ENCODE measurements at places on chromosomes 11 and 22. TPM values are rescaled to one million over a fixed set of nuclear protein-coding genes. Genes with fewer than 3 reads are reported as not detected.

- DNase-seq = peak; percentile 18
These were observed 56.8 kb upstream of the CLMP start for GRCh38 chr11:123251657-123252344.

- no peak for DNase-seq
These were observed 14.1 kb downstream of the ZFP91 start for GRCh38 chr11:58592760-58593472.

DNA sequence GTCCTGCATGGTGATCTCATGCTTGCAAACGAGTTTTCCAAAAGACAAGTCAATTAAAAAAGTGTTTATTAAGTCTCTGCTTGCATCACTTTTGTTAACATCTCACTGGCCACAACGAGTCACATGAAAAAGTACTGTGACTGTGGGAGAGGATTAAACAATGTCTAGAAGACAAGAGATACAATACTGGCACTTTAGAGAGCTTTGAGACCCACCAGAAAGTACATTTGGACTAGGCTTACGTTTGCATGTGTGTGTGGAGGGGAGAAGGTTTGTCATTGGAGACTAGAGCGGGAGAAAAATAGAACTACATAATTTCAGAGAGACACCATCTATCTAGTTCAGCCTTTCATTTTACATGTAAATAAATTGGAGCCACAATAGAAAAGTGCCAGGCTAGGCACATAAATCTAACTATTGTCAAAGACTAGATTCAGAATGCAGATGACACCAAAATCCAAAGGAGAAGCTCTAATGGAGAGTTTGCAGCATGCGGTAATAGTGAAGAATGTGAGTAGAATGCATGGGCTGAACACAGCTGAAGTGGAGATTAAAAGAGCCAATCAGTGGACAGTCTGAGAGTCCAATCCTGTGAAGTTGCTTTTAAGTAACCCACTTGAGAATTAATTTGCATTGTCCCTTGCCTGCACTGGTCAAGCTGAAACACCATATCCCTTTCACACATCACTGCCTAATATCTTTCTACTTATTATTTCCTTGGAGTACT, 977.4 kb upstream of the FAT3 start:
- DNase-seq = no peak

GRCh38 chr11:24723231-24723630, 226.4 kb downstream of the LUZP2 start:
- DNase-seq = no peak

DNA sequence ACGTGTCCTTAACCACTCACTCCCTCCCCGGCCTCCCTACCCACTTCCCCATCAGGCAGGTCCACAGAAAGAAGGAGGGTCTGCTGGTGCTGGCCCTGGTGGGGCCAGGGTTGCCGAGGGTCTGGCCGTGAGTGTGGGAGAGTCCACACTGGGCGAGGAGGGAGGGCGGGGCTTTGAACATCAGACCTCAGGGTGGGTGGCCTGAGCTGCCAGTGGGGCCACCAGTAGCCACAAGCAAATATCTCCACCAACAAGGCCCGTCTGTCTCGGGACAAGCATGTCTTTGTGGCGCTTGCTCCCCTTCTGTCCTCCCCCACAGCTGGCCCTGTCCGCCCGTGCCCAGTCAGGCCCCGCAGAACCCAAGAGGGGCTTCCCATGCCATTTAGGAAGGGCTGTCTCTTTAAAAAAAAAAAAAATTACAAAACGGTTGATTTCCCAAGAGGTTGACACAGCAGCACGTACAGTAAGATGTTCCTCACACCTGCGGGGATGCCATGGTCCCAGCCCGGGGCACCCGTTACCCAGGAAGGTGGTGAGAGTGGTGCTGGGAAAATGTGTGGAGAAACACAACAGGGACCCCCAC, 17.7 kb upstream of the TALDO1 start:
- no peak for DNase-seq

DNA sequence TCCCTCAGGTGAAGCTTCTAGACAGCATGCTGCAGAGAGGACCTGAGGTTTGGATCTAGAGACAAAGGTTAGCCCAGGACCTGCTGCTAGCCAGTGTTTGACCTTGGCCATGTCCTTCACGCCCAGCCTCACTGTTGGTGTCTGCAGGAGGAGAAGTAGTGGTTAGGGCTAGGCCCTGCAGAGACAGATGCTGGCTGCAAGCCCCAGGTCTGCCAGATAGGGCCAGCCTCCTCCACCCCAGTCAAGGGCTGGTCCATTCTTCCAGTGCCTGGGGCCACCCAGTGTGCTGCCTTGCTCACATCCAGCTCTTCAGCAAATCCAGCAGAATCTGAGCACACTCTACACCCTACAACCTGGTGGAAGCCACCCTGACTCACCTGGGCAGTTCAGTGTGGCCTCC, 21.5 kb upstream of the MIEF1 start:
- DNase-seq = no peak

DNA sequence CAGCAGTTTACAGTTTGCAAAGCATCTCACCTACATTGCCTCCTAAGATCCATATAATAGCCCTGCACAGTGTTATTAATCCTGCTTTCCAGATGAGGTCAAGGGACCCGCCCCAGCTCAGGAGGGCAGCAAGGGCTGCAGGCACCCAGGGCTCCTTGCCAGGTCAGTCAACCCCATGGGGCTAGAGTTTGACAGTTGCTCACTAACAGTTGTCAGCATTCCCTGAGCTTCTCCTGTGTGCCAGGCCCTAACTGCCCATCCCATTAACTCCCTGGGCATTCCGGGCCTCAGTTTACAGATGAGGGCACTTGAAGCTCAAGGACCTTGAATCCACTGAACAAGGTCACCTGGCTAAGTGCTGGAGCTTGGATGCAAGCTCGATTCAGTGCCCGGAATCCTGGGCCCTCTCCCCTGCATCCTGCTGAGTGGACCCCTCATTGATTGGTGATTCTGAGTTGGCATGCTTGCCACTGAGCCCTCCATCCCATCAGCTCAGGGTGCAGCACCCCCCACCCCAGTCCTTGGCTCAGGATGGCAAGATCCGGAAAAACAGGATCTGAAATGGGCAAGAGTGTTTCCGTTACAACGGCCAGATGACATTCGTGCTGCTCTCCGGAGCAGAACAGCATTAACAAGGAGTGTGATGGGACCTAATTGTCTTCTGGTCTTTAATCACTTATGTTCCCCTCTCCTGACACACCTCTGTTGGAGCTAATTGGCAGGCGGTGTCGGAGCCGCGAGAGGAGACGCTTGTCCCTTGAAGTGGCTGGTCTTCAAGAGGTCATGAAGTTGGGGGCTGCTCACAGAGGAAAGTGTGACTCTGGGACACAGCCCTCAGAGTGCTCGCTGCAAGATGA, 87.4 kb upstream of the SHISAL1 start:
- no peak for DNase-seq

DNA sequence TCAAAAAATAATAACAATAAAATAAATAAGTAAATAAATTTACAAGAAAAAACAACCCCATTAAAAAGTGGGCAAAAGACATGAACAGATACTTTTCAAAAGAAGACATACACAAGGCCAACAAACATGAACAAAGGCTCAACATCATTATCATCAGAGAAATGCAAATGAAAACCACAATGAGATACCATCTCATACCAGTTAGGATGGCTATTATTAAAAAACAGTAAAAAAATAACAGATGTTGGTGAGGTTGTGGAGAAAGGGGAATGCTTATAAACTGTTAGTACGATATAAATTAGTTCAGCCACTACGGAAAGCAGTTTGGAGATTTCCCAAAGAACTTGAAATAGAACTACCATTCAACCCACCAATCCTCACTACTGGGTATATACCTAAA, 44.6 kb downstream of the PRCP start:
- DNase-seq = no peak

GRCh38 chr22:36395055-36395849, 7.5 kb upstream of the MYH9 start:
- no peak for DNase-seq

DNA sequence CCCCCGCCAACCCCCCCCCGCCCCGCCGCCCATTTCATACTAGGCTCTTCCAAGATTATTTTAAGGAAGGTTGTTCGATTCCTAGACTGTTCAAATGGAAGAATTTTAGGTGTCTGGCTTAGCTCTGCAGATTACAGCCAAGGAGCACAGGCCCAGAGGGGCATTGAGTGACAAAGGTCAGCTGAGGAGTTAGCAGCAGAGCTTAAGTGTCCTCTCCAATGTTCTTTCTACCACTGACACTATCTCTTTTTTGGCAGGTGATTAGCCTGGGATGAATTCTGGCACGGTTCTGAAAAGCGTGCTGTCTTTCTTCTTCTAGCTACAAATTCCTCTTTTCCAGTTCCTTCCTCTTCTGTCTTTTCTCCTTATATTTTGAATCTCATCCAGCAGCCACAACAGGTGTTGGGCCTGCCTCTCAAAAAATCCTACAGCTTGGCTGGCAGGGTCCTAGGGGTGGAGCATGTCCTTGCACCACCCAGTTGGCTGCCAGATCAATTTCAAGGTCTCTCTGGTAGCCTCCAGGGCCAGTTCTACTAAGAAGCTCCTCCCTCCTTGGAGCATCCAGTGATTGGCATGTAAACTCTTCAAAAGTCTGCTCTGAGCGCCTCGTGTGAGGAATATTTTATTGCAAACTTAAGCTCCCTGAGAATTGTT, 23.0 kb downstream of the KCNE3 start:
- DNase-seq = no peak

GRCh38 chr22:35411102-35411501, 11.2 kb downstream of the MCM5 start:
- DNase-seq = no peak

GRCh38 chr11:60767388-60767811, 10.7 kb downstream of the MS4A15 start:
- no peak for DNase-seq

DNA sequence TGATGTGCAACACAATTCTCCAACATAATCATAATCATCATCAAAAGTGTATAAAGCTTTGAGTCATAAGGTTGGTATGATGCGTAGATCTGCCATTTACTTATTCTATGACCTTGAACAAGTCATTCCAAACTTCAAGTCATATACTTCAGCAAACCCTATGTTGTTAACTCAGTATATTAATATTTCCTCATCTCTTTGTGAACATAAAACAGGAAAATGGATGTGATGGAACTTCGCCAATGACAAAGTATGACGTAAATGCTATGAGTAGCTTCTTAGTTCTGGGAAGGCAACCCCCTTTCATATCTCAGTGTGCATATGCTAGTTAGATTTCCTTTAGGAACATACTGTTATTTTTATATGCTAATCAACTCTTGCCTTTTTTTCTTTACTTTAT, 102.7 kb upstream of the ANO3 start:
- DNase-seq = no peak

DNA sequence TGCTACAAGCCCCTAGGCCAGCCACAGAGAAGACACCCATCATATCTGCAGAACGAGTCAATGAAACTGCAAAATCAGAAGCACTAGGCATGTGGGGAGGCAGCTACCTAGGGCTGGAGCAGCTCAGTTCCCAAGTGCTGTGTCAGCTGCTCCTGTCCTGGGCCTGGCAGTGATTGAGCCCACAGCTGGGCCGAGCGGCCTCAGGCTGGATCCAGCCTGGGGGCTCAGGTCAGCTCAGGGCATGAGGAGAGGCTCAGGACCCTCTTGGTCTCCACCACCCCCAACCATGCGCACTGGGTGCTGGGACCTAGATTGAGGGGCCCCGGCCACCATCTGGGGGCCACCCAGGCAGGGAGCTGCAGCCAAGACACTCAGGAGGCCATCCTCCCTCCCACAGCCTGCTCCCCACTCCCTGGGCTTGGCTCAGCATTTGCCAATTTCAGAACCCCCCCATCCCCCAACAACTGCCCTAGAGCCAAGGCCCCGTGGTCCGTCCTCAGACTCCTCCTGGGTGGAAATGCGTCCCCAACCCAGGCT, 2.4 kb upstream of the TNNT3 start:
- no peak for DNase-seq

DNA sequence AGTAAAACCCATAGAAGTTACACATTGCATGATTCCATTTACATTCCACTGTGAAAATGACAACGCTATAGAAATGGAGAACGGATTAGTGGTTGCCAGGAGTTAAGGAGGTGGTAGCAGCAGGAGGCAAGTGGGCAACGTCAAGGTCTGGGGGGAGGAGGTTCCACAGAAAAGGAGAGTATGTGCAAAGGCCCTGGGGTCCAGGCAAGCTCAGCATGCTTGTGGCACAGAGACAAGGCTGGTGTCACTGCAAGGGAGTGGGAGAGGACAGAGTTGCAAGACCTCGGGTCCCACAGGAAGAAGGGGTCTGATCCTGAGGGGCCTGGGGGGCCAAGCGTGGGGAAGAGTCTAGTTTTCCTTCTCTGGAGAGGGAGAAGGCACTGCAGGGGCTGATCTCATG, 240.8 kb downstream of the MN1 start:
- DNase-seq = no peak

- DNase-seq = no peak
These were observed 11.1 kb upstream of the RFPL1 start for GRCh38 chr22:29427176-29427760.

GRCh38 chr22:21697021-21697771, 31.4 kb downstream of the PPIL2 start:
- no peak for DNase-seq

DNA sequence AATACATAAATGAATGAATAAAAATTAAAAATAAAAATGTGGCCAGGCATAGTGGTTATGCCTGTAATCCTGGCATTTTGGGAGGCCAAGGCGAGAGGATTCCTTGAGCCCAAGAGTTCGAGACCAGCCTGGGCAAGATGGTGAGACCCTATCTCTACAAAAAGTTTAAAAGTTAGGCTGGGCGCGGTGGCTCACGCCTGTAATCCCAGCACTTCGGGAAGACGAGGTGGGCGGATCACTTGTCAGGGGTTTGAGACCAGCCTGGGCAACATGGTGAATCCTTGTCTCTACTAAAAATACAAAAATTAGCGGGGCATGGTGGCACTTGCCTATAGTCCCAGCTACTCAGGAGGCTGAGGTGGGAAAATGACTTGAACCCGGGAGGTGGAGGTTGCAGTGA, 9.7 kb upstream of the BEST1 start:
- DNase-seq = no peak

- DNase-seq = no peak
These were observed 69.1 kb upstream of the APOA1 start for GRCh38 chr11:116906479-116906878.

DNA sequence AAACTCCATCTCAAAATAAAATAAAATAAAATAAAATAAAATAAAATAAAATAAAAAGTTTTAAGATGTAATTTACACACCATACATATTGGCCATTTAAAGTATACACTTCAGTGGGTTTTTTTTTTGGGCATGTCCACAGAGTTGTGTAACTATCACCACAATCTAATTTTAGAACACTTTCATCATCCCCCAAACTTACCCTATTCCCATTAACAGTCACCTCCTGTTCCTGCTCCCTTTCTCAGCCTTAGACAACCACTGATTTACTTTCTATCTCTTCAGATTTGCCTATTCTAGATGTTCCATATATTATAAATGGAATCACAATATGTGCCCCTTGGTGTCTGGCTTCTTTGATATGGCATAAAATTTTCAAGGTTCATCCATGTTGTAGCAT, 4.6 kb upstream of the ACER3 start:
- DNase-seq = no peak

The FGF4 gene
- not detected for total RNA-seq

The TUBA8 gene
- total RNA-seq = 2.5 TPM

The PITPNM1 gene
- total RNA-seq = 7.5 TPM

The POTEH gene
- total RNA-seq = not detected

The MRGPRX3 gene
- not detected for total RNA-seq

The OOSP2 gene
- not detected for total RNA-seq

The AIP gene
- 42.8 TPM for total RNA-seq

The MS4A6E gene
- total RNA-seq = not detected

The NCAPD3 gene
- 22.2 TPM for total RNA-seq

Measured in skin of body (tissue), 3 donors.